ENCODE measurements at places on chromosomes 7 and 10. TPM values are rescaled to one million over a fixed set of nuclear protein-coding genes. Genes with fewer than 3 reads are reported as not detected.

- no peak for DNase-seq
These were observed 38.6 kb upstream of the SH2D4B start for GRCh38 chr10:80498833-80499741.

- DNase-seq = no peak
These were observed 223.2 kb downstream of the PRKG1 start for GRCh38 chr10:51297438-51297837.

DNA sequence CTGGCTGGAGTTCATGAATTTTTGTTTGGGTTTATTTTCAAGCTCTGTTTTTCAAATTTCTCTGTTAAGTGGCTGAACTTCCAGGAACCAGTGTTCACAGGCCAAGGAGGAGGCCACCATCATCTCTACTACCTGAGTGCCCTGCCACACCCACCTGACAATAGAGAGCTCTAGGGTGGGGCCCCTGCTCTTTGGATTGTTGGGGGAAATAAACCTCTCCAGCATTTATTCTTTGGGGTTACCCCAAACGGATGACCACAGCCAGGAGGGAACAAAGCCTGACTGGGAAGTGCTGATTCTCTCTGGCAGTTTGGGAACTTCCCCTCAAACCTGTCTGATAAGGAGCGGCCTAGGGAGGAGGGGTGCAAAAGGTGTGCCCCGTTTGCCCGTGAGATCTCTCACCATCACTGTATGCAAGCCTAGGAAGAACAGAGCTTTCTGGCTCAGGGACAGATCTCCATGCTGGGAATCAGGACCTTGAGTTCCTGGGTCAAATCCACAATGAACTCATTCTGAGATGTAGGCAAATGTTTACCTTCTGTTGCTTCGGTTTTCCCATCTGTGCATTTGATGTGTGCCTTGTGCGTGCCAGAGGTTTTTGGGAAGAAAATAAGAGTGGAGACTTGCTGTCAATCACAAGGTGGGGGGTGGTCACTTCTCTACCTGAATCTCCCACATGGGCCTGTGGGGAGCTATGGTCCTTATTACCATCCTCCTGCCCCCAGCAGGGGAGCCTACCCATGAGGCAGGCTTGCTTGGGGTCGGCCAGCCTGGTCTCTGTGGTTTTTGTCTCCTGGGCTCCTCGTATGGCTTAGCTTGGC lies 27.7 kb upstream of the PDCD4 start:
- no peak for DNase-seq

GRCh38 chr10:1251769-1252168 lies 195.6 kb downstream of the WDR37 start:
- DNase-seq = no peak

DNA sequence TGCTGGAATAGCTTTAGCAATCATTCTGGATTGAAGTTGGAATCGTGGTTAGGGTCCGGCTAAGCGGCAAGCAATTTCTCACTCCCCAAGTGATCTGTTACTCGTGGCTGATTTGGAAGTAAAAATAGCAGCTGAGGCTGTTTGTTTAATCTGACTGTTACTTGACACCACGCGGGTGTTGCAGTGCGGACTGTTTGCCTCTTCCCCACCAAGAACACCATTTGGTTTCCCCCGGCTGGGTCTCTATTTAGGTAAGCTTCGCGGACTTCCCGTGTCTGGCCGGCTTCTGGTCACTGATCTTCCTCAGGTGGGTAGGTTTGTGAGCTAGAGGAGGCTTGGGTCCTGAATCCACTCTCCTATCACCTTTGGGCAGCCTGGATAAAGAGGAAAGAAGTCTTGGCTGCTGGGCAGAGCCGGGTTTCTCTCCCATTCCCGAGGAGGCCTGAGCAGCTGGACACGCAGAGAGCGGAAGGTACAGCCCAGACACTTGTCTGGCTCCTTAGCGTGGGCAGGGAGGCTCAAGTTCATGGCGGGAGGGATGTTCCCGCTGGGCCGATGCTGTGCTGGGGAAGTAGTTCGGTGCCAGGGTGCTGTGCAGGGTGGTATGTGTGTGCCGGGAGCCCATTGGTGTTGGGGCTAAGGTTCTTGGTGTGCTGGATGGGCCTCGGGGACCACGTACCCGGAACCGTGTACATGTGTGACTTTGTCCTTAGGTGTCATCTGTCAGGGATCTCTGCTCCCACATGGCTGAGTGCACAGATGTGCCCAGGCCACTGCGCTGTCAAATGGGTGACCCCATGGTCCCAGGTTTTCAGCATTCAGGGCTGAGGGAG lies at the start of gene C10orf71:
TSS of gene C10orf71 (plus strand) at position 188 of the 833 bp plus-strand sequence. CDS start 23,376 bp downstream, outside the sequence.
- DNase-seq = no peak

GRCh38 chr7:94584113-94584512 lies 71.8 kb downstream of the SGCE start:
- no peak for DNase-seq

DNA sequence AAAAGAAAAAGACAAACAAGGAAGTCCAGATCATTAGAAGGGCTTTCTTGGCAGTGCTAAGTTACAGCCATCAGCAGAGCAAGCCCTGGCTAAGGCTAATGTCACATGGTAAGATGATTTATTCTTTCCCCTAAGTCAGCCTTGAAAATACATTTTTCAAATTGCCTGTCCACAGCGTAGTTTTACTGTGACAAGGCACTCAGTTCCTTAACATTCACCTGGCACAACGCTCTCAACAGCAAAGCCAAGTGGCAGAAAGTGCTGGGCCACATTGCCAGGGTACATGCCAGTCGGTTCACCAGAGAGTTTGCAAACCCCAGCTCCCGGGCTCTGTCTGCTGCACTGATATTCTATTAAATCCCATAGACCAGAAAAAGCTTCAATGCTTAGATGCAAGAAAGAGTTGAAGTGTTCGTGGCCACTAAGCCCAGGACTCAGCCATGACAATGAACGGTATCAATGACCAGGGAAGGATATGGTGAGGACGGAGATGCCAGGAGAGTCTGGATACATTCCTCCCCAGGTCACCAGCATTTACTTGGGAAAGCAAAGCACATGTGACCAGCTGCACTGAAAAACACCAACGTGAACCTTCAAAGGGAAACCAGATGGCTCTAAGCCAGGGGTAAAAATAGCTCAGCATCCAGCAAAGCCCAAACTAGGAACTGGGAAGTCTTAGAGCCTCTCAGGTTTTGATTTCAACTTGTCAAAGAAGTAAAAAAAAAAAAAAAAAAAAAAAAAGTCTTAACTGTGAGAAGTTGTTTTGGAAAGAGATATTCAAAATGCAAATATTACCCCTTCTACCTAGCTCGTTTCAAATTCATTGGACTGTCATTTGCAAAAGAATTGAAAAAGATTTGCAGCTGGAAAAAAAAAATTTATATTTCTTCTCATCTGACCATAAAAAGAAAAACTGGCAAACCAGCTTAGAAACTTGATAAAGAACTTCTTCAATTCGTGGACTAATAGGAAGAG lies 23.9 kb upstream of the MPP7 start:
- no peak for DNase-seq

DNA sequence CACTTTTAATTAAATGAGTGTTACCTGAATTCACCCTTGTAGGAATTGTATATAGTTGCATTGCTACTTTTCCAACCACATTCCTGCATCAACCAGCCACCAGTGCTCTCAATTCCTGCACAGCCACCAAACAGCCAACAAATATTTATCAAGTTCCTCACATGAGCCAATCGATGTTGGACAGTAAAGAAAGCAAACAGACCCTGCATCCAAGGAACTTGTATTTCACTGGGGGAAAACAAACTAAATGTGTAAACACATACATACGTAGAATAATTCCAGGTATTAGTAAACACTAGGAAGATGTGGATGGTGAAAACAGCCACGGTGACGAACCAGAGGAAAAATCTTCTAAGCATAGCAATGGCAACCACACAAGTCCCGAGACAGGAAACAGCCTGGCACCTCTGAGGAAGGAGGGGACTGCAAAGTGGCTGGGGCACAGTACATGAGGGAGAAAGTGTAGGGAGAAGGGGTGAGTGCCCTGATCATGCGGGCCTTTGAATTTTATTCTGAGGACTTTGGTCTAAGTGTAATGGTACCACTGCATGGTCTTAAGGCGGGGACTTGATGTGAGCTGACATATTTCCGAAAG lies 111.2 kb downstream of the XRCC2 start:
- no peak for DNase-seq

- DNase-seq = no peak
These were observed 78.1 kb downstream of the CXCL12 start for GRCh38 chr10:44306762-44307161.

GRCh38 chr7:38846280-38846679 lies 62.7 kb downstream of the VPS41 start:
- DNase-seq = no peak

GRCh38 chr7:157352516-157352915 lies 15.7 kb downstream of the DNAJB6 start:
- DNase-seq = no peak

DNA sequence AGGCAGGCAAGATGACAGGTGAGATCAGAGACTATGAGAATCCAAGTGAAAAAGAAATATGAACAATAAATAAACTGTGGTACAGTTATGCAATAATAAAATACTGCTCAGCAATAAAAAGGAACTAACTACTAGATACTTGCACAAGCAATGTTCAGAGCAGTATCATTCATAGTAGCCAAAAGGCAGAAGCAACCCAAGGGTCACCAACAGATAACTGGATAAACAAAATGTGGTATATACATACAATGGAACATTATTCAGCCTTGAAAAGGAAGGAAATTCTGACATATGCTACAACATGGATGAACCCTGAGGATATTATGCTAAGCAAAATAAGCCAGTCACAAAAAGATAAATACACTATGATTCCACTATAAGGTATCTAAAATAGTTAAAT lies 76.9 kb upstream of the KCNIP2 start:
- no peak for DNase-seq

GRCh38 chr7:126806614-126807013 lies 446.1 kb downstream of the GRM8 start:
- DNase-seq = no peak

DNA sequence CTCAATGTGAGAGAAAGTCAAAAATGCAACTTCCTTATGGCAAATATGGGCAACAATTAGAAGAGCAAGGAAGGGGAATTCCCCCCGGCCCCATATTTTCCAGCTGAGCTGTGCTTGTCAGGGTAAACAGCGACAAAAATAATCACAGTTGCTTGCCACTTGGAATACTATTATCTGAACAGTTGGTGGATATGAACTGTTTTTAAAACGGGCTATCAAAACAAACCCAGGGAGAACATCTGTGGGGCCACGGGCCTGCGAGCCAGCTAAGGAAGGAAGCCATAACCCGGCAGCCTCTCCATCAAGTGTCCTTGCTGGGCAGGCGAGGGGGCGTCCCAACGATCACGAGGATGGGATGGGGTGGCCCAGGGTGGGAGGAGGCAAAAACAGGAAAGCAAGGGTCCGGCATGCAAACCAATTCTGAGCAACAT lies 228.4 kb downstream of the ARHGAP12 start:
- DNase-seq = no peak

- DNase-seq = no peak
These were observed 662.5 kb downstream of the TYW1 start for GRCh38 chr7:67659091-67659490.

DNA sequence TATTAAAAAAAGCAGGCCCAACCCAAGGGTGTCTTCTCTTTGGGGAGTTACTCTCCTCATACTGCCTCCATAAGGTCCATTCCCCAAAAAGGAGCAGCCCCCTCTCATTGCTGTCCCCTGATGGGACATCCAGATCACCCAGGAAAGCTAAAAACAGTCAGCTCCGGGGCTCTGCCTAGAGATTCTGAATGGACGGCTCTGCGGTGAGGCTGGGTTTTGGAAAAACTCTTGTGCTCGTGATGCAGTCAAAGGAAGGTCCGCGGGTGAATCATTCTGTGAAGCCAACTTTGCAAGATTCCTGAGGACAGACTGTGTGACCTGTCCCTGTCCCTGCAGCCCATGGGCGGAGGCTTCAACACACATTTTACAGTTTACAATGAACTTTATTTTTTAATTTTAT lies 351.5 kb downstream of the TYW1 start:
- no peak for DNase-seq

GRCh38 chr10:113680190-113681111 lies 739 bp downstream of the CASP7 start:
- peak; percentile 8 for DNase-seq

GRCh38 chr7:15954671-15955354 lies 268.3 kb upstream of the MEOX2 start:
- no peak for DNase-seq

DNA sequence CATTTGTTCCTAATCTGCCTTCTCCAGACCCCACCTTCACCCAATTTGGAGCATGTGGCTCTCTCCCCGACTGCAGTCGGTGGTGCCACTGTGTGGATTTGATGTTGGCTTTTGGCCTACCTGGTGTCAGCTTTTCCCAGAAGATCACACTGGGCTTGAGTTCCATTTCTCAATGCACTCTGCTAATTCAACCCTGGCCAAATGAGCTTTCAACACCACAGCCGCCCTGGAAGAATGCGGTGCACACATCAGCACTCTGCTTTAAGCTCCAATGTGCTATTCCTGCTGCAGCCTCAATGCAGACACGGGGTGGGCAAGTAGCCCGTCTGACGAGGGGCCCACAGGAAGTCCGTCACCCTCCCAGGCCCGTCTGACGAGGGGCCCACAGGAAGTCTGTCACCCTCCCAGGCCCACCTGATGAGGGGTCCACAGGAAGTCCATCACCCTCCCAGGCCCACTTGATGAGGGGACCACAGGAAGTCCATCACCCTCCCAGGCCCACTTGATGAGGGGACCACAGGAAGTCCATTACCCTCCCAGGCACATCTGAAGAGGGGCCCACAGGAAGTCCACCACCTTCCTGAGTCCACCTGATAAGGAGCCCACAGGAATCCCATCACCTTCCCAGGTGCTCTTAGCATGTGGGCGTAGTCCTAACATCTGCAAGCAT lies 64.4 kb downstream of the ASB13 start:
- DNase-seq = no peak

DNA sequence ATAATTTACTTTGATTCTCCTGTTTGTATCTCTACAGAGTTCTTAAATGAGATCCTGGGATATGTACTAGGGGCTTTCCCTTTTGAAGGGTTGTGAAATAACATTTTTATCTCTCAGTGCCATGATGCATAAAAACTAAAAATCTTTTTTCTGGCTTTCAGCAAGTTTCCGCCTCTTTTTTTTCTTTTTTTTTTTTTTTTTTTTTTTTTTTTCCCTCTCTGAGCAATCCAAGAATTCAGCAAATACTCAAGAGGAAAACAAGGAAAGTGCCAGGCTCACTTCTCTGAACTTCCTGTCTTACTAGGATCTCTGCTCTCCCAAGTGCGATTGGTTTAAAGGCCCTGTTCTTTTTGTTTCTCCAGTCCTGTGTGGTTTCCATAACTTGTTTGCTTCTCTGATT lies 79.9 kb downstream of the HYCC1 start:
- DNase-seq = no peak

The PBLD gene
- total RNA-seq = 1.9 TPM

The ADIRF gene
- 0.42 TPM for total RNA-seq

The TAS2R39 gene
- total RNA-seq = not detected

The LIPA gene
- total RNA-seq = 24.7 TPM

The TFPI2 gene
- total RNA-seq = 1.5 TPM

The FBXO24 gene
- 0.70 TPM for total RNA-seq

The GDF2 gene
- total RNA-seq = not detected

The STMP1 gene
- 15.7 TPM for total RNA-seq
